ENCODE measurements at places on chromosomes 11 and 22.

- no peak for DNase-seq
Observed at GRCh38 chr22:42462016-42462415, 29.8 kb upstream of the NFAM1 start.

DNA sequence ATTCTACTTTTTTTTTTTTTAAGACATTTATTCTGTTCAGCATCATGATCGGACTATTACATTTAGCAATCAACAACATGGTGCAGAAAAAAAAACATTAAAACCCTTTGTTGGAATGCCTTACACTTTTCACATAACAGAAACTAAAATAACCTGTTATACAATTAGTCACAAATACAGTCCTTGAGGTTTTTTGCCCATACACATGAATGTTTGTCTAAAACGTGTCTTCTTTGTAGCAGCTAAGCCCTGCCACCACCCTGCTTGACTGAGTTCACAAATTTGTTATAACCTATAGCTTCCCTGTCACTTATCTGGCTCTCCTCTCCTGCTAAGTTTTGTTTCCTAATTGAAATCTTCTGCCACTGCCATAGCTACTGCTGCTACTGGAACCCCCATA lies 75.4 kb upstream of the ARHGAP20 start:
- no peak for DNase-seq

DNA sequence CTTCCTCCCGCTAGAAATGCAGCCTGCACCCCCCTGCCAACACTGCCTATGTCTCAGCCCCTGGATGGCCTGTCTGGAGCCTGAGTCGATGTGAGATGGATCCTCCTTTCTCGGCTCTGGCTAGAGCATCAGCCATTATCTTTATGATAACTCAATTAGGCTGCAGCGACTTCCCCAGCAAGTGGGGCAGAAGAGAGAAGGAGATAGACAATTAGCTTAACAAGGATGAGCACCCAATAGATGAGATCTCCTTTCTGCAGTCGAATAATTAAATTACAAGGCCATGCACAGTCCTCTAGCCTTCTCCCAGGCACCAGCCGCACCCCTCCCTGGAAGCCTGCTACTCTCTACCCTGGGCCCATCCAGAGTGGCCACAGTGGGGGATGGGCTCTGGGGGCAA lies 179.3 kb downstream of the CEP164 start:
- DNase-seq: no peak

DNA sequence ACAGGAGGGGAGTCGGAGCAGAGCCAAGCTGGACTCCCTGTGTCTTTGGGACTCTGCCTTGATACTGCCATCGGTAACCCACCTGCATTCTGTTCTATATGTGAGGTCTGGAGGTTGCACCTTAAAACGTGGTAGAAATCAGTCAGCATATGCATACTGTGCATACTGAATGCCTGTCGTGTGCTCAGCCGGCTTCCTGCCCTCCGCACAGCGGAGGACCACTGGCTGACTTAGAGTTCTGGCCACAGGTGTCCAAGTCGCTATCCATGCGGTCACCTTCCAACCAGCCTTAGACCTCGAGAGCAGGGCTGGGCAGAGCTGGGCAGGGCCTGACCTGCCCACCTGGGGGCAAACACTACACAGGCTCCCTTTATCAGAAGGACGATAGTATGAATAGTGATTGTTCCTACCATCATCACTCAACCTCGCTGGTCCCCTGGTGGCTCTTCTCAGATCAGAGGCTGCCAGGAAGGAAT lies 3.8 kb downstream of the TBC1D10C start:
- DNase-seq: no peak

GRCh38 chr11:11894486-11894885 lies 52.7 kb downstream of the USP47 start:
- DNase-seq: no peak

GRCh38 chr11:95520369-95521132 lies 269.0 kb downstream of the FAM76B start:
- DNase-seq: no peak

GRCh38 chr22:31749636-31750364 lies at the start of gene PRR14L:
PRR14L (minus strand) TSS chr22:31750132; CDS start chr22:31738860, 11,272 bp downstream.
- peak; percentile 98 for DNase-seq

DNA sequence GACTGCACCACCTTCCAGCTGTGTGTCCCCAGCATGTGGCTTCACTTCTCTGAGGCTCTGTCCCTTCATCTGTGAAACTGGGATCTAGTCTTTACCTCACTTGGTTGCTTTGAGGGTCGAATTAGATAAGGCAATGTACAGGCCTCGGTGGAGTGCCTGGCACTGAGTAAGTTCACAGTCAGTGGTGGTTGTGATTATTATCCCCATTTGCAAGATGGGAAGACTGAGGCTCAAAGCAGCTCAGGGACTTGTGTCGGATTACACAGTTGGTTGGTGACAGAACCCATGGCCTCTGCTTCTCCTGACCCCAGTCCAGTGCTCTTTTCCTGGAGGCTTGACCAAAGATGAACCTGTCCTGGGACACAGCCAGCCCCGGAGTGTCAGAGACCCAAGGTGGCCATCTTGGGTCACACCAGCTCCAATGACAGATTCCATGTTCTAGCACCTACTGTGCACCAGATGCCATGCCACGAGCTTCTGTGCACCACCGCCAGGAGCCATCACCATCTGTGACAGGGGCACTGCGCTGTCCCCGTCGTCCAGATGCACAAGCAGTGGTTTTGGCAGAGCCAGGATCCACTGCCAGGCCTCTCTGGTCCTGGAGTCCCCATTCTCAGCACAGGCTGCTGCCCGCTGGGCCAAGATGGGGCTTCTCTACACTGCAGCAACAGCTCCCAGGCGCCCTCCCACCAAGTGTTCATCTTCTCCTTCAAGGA lies 60.5 kb downstream of the IGLL1 start:
- no peak for DNase-seq

- DNase-seq: no peak
Observed at GRCh38 chr11:117799634-117800033, 2.6 kb upstream of the DSCAML1 start.

- DNase-seq: no peak
Observed at GRCh38 chr11:10969387-10969786, 111.5 kb upstream of the ZBED5 start.

GRCh38 chr22:19679522-19680101 lies 34.7 kb upstream of the SEPTIN5 start:
- DNase-seq: no peak

DNA sequence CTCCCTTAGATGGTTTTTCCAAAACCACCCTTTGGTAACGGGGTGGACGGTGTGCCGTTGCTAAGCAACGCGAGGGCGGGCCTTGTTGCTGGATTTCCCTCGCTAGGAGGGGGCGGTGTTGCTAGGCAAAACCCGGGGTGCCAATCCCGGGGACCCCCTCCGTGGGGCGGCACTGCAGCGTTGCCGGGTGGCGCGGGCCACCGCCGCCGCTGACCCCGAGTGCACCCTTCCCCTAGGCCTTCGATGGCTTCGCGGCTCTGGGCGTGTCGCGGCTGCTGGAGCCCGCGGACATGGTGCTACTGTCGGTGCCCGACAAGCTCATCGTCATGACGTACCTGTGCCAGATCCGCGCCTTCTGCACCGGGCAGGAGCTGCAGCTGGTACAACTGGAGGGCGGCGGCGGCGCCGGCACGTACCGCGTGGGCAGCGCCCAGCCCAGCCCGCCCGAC lies 8.9 kb downstream of the EHBP1L1 start:
- no peak for DNase-seq

DNA sequence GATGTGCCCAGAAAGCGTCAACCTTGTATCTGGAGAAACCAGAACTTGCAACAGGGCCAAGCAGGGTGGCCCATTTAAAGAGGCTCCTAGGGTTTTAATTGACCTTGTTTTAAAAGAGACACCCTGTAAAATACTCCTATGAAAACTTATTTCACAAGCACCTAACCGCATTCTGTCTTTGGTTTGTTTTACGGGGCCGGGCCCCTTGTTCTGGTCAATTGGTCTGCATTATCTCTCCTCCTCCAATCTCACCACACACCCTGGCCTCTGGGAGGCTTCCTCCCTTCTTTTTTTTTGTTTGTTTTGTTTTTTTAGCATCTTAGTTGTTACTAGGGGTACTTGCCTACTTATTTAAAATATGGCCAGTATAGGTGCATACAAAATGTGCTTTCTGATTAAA lies 4.7 kb downstream of the EHF start:
- DNase-seq: no peak

DNA sequence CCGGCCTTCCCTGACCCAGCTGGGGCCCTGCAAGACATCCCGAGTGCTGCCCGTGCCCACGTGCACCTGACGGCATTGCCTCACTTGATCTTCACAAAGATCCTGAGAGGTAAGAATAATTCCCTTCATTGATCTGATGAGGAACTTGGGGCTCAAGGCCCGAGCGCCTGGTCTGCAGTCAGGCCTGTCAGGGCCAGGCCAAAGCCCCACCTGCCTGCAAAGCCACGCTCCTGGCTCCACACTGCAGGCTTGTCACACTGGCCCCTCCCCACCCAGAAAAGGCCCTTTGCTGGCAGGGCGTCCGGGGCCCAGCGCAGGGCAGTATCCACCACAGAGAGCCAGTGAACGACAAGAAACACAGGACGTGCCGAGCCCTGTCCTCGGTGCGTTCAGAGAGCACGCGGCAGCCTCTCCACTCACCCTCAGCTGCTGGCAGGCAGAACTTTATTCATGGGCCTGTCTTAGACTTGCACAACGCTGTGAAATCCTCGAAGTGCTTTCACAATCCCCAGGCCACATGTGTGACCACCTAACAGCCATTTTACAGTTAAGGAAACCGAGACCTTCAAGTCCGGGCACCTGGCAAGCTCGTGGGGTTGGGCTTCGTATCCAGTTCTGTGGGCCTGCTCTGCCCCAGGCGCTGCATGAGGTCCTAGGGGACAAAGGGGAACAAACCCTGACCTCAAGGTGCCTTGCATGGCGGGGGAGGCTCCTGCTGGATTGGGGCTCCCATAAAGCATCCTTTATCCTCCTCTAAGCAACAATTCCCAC lies 14.8 kb downstream of the KIAA0930 start:
- DNase-seq: no peak

DNA sequence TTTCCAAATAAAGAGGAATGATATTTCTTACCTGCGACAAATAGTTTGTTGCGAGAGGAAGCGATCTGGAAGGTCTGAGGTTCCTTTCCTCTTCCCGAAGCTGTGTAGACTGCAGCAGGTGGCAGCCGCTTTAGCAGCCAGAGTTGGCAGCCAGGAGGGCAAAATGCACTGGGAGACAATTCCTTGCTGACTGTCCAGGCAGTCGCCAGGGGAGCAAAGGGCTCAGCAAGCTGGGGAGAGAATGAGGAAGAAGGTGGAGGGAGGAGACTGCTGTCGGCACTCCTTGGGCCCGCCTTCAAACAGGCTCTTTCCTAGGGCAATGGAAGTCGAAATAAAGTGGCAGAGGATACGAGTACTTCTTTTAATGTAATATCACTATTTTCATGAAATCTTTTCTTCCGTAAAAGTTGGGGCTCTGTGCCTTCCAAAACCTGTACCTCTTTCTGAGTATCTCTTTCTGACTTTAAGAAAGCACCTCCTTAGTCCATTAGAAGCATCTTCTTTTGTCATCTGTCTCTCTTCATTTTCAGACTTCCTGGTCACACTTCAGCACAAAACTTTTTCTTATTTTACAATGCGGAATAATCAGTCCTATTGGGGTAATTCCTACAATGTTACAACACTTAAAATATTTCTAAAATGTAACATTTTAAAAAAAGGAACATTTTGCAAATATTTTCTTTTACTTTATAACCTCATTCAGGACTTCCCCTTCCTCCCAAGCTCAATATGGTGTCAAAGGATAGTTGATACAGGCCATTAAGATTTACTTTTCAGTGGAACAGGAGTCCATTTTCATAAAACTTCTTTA lies at the start of gene IL18:
IL18 (minus strand) TSS at position 220 of the 811 bp plus-strand sequence. CDS start 9,041 bp downstream, outside the sequence.
- peak; percentile 28 for DNase-seq

- no peak for DNase-seq
Observed at GRCh38 chr11:122754553-122755322, 83.6 kb upstream of the CRTAM start.

- DNase-seq: no peak
Observed at GRCh38 chr11:46127150-46127638, 5.9 kb upstream of the PHF21A start.

DNA sequence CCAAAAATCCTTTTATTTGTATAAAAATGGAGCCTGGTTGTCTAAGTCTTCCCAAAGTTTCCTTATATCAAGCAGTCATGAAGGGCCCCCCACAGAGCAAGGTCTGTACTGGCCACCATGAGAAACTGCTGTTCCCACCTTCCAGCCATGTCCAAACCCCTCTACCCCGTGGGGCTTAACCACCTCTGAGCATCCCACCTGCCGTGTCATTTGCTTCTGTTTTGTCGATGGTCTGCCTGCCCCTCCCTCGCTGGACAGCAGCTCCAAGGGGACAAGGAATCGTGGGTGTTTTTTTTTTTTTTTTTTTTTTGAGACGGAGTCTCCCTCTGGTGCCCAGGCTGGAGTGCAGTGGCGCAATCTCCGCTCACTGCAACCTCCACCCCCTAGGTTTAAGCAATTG lies 11.1 kb upstream of the ANO1 start:
- DNase-seq: no peak

GRCh38 chr11:1696608-1697570 lies at the start of gene KRTAP5-6:
KRTAP5-6 (plus strand) TSS chr11:1697195; CDS start chr11:1697246, 51 bp downstream.
- no peak for DNase-seq

GRCh38 chr11:59611570-59612565 lies 3.7 kb downstream of the OSBP start:
- no peak for DNase-seq

DNA sequence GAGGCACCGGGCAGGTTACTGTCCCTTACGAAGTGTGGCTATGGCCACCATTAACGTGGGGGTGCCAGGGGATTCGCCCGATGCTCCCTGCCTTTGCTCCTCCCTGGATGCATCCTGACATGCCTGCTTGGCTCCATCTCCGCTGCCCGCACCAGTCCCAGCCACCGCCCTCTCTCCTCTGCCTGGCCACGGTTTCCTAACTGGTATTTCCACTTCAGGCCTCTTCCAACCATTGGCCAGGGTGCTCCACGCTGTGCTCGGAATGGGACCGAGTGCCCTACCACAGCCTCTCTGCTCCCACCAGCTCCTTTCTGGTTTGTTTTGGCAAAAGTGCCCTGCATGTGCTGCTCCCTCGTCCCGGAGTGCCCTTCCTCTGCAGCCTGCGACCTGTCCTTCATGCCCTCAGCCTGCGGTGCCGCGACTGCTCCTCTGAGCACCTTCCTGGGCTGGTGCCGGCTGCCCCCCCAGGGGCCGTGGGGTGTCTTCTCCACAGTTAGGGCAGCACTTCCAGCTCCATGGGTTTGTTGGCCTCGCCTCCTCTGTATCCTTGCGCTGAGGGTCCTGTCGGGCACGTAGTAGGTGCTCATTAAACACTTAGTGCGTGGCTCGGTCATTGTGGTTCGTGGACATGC lies 12.6 kb upstream of the GRAMD4 start:
- DNase-seq: no peak

GRCh38 chr22:25051073-25051472 lies 98.6 kb downstream of the KIAA1671 start:
- no peak for DNase-seq

DNA sequence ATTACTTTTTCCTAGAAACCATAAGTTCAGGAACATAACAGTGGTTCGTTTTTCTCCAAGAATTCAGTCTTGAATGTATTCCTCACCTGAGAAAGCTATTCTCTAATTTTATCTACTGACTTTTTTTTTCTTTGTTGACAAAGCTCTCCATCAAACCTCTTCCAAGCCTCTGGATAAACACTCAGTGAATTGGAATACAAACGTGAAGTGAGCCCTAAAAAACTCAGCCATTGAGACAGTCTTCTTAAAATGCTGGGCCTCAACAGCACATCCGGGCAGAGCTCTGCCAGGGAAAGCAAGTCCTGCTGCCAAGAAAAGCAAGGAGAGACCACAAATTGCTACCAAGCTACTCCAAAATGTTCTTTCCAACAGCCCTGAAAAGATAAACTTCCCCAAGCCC lies 7.7 kb upstream of the SLC1A2 start:
- DNase-seq: no peak

- no peak for DNase-seq
Observed at GRCh38 chr11:45145083-45145378, 1.4 kb upstream of the PRDM11 start.
